ENCODE measurements at places on chromosomes 7 and 10.

GRCh38 chr10:126919426-126919825 is 14.2 kb downstream of the DOCK1 start:
- no peak for DNase-seq

GRCh38 chr10:24519950-24520349 is 203.7 kb downstream of the ARHGAP21 start:
- DNase-seq, result no peak

DNA sequence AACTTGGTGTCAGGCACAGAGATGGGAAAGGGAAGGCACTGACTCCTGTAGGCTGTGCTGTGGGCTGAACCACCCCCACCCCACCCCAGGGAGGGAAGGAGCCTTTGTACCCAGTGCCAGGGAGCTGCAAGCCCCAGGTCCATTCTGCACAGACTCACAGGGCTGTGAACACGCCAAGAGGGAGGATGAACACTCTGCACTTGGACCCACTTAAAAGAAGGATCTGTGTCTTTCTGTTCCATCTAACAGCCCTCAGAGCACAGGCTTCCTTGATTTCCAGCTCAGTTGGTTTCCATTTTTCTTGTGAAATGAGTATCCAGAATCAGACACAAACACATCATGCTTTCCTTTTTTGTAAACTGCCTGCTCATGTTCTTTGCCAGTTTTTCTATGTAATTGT is 84.9 kb downstream of the GRB10 start:
- no peak for DNase-seq

DNA sequence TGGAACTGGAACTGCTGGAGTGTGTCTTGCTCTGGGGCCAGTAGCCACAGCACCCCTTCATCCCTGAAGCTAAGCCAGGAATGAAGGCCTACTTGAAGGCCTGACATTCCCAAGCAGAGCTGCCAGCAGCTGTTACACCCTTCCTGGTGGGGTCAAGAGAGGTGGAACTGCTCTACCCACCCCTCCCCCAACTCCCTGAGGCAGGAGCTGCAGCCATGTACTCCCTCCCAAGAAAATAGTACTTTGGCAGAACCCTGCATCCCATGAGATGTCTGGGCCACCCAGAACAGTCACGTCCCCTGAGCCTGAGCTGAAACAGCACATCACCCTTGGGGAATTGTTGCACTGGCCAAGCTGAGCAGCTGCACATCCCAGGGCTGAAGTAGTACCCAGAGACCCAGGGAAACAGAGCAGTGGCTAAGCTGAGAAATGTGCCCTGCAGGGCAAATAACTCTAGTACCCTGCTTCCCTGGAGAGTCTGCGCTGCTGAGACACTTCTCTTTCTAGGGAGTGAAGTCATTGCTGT is 63.4 kb upstream of the PLA2G12B start:
- DNase-seq, result peak; percentile 25

DNA sequence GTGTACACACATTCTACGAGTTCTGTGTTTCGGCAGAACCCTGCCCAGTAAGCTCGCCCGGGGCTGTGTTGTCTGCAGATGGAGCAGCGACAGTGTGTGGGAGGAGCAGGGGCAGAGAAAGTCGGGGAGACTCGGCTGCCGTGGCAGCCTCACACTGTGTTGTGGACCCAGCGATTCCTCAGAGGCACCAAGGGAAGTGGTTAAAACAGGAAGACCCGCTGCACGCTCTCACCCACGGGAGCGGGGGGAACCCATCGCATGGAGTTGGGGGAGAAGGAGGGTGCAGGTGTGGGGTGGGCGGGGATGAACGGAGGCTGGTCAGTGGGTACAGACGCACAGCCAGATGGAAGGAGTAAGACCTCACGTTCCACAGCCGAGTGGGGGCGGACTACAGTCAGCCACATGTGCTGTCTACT is 250.2 kb downstream of the ELFN1 start:
- peak; percentile 62 for DNase-seq

DNA sequence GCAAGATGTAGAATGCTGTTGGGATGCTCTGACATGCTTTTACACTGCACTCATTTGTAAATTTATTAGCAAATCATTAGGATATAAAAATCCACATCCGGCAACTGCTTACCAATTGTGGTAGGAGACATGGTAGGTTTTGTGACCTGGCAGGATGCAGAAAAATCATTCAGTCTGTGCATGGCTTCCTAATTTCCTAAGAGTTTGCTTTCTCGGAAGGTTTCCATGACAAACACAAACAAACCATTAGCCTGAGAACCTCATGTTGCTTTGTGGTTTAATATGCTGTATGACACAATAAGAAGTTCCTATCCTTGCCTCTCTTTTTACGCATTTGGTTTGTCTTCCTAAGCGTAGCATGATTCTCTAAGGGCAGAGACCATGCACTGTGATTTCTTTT is 14.7 kb upstream of the LMBR1 start:
- no peak for DNase-seq

- DNase-seq, result no peak
These were observed 31.9 kb downstream of the ARL4A start for GRCh38 chr7:12719141-12719919.

- DNase-seq, result no peak
These were observed 5.7 kb upstream of the ARPC1B start for GRCh38 chr7:99368750-99369389.

DNA sequence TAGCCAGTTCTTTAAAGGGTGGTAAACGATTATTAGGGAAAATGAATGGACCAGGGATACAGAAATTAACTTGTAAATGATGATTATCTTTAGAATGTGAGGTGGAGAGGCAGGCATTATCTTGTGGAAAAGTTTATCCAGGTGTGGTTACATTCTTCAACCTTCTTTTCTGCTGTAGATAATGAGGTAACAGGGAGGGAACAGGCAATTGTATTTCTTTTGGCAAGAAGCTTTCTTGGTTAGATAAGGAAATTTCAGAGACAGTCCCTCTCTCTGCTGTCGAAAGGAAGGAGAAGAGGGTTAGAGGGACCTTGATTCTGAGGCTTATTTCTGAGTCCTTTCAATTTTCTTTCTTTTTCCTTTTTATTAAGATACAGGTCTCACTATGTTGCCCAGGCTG is 32.1 kb downstream of the MRPL32 start:
- DNase-seq, result no peak

- DNase-seq, result no peak
These were observed 249.4 kb upstream of the CTBP2 start for GRCh38 chr10:125409756-125410155.

DNA sequence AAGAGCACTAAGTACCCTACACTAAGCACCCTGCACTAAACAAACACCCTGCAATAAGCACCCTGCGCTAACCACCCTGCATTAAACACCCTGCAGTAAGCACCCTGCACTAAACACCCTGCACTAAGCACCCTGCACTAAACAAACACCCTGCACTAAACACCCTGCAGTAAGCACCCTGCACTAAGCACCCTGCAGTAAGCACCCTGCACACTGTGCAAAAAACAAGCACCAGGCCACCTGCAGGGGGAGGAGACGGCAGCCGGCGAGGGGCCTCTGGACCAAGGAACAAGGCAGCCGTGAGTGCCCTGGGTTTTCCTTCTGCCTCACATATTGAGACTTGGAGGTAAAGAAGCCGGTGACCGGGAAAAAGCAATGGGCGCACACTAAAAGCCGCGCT is 30.2 kb downstream of the KNDC1 start:
- DNase-seq, result peak; percentile 42

- no peak for DNase-seq
These were observed 825 bp downstream of the TMEM176A start for GRCh38 chr7:150801242-150801945.

DNA sequence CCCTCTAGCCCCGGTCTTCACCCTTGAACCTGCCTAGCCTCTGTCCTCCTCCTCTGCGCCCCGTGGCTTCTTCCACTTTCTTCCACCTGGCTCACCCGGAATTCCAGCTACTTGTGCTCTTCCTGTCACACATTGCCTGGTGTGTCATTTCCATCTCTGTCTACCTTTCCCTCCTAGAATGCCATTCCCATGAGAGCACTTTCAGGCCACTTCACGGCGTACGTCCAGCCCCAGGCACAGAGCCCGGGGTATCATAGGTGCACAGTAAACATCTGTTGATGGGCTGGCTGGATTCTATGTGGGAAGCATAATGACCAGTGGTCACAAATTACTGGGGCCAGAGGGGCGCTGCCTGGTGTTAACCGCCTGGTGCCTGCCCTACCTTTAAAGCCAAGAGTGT is 161.3 kb downstream of the CUX1 start:
- peak; percentile 37 for DNase-seq

DNA sequence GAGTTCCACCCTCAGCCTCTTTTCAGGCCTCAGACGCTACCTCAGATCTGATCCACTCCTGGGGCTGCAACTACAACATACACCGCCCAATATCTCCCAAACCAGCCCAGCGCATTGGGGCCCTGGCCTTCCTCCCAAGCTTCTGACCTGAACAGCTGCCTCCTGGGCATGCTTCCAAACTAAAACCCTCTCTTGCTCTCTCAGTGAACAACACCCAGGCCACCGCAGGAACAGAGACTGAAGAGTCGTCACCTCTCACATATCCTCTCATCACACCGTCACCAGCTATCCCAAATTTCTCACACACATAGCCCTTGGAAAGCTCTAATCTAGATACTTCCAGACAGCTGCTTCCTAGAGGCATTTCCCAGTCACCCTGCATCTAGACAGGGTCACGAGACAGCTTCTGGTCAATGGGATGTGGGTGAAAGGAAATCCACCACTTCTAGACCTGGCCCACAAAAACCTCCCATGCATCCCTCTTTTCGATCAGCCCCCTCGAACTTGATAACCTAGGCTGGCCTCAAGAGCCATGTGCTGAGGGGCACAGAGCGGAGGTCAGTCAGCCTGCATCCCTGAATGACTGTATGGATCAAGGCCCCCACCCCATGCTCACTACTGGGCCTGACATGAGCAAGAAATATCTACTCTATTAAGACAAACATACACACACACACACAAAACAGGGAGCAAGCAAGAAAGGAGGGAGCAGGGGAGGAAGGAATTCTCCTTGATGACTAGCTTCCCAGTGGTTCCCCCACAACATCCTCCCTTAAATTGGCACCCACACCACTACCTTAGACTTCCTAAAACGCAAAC is 1.8 kb downstream of the PARP12 start:
- peak; percentile 75 for DNase-seq

GRCh38 chr10:74738985-74739567 is 87.3 kb upstream of the KAT6B start:
- DNase-seq, result no peak
